RPMI7951 (cell line): ENCODE measurements at places on chromosomes 3 and 15. TPM values are rescaled to one million over a fixed set of nuclear protein-coding genes. Genes with fewer than 3 reads are reported as not detected.

PLIN1 gene
- 0.20 TPM in 1 of 2 replicates, not detected in the other for total RNA-seq

HTR3E gene
- total RNA-seq: not detected in 2 replicates

DNA sequence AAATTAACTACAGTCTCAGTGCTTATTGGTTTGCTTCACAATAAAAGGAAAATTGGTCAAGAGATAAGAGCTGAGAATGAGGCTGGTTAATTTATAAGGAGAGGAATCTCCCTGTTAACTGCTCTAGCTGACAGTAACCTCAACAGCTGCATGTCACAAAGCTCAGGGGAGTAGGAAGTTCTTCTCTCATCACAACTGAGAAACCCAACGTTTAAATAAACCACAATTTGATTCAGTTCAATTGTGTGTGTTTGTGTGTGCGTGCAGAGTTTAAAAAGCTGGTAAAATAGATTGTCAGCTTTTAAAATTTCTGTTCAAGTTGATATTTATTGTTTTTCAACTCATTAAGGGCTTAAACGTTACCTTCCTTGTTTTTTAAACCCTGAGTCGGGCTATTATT lies 3.5 kb upstream of the TGFBR2 start:
- DNase-seq: no peak

DNA sequence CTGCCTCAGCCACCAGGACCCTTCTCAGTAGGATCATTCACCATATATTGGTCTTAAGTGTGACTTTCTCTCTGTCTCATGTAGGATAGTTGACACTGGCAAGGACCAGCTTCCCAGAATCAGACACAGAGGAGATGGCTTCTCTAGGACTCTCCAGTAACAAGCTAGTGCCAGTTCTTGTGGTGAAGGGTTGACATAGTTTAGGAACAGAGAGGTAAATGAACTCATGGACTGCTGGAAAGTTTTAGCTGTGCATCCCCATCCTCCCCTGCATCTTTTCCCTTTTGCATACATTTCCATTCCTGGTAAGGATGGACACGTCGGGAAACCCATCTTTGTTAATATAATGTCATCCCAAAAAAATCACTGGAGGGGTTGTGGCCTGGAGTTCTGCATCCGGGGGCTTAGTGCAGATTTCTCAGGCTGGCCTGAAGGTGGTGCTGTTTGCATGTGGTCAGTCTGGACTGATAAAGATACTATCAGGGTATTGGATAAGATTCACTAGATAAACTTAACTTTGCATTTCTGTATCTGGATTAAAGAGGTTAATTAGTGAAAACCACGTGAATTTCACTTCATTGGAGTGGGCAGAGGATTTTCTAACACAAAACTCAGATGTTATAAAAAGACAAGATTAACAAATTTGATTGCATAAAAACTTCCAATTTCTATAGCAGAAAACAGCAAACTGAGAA lies 110.8 kb downstream of the TBC1D2B start:
- DNase-seq: peak; percentile 65

- no peak for DNase-seq
These were observed 16.3 kb downstream of the GXYLT2 start for GRCh38 chr3:72904163-72904562.

DNA sequence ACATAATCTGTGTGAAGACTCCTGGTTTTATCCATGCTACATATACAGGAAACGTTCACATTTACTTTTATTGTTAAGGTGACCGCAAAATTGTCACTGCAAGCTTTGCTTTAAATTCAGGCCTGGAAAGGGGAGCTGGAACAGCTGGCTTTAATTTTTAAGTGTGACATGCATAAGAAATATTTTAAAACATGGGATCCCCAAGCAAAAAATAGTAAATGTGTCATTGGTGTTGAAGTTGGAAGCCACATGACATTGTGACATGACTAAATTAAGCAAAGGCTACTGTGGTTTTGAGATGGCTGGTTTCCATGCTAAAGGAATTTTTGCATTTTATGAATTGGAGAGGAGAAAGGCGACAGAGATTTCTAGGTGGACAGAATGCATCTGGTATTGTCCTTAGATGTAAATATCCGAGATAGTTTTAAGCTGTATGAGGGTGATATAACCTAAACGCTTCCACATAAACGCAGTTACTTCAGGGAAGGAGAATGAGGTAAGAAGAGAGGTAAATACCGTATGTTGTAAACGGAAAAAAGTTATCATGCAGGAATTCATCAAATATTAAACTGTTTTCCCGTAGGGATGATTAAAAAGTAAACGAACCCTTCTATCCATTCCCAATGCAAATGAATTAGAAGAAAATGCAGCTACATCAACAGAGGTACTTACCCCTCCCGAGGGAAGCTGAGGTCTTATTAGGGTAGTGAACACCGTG lies 927 bp upstream of the FYTTD1 start:
- DNase-seq: peak; percentile 59

GRCh38 chr3:169841171-169841570 lies 28.5 kb upstream of the LRRC34 start:
- no peak for DNase-seq

DNA sequence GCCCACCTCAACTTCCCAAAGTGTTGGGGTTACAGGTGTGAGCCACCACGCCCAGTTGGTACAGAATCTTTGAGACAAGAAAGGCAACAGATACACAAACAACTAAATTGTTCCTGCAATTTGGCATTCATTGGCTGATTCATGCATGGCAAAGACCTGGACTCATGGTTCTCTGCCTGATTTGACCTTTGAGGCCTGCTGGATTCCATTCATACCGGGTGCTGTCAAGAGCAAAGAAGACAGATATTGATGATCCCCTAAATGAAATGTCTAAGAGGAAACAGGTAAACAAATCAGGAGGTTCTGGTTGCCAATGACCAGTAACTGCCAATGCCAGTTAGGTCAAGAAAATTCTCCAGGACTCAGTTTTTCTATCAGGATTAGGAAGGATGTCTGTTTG lies 43.9 kb upstream of the RAD18 start:
- no peak for DNase-seq

GRCh38 chr15:25989327-25989726 lies 126.2 kb upstream of the ATP10A start:
- no peak for DNase-seq

DNA sequence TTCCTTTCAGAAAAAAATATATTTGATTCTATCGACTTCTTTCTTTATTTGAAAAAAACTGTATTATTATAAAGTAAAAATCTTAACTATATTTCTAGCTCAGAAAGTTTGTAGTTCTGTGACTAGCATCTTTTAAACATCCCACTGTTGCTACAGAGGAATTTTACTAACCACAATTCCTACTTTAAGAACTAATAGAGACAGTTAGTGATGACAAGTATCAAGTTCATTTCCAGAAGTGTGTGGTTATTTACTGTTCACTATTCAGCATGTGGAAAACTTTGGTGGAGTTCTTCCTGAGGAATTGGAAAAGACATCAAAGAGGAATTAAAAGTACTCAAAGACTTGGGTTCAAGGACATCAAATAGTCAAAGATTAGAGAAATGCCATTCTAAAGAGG lies 524.1 kb upstream of the CBLB start:
- DNase-seq: no peak

DNA sequence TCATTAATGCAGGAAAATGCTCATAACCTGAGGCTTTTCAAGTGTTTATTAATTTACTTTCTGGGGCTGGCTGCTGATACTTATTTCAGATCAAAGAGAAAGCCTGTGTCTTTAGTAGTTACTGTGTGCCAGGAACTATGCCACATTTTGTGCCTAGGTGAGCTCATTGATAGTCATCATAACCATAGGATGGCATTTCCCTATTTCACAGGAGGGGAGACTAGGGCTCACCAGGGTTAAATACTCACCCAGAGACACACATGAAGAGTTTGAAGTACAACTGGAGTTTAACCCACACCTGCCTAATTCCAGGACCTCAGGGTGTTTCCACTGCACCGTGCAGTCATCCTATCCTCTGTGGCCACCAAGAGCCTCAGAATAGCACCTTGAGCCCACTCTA lies 264.4 kb upstream of the NR2E3 start:
- DNase-seq: no peak

DNA sequence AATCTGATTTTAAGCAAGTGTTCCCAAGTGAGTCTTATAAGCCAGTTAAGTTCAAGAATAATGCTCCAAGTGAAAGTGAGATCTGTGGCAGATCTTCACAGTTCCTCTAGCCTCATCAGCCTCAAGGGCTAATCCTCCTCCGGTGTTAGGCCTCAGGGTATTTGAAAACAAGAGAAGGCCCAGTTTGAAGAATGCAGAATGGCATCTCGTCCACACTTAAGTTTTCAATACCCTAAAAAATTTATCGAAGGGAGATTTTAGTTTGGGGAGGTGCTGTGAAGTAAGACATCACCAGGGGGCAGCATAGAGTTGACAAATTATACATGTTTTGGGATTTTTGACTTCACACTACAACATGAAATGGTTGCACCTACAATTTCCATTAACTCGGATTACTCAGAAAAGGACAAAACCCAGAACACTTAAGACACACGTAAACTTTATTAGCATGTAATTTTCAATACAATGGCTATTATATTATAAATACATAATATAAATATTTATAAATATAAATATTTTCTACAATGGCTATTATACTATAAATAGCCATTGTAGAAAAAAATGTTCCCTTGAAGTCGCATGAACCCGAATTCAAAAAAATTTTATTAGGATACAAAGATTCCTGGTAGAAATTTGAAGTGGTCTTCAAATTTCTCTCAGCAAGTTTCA lies 2.3 kb upstream of the TMEM266 start:
- peak; percentile 36 for DNase-seq

DNA sequence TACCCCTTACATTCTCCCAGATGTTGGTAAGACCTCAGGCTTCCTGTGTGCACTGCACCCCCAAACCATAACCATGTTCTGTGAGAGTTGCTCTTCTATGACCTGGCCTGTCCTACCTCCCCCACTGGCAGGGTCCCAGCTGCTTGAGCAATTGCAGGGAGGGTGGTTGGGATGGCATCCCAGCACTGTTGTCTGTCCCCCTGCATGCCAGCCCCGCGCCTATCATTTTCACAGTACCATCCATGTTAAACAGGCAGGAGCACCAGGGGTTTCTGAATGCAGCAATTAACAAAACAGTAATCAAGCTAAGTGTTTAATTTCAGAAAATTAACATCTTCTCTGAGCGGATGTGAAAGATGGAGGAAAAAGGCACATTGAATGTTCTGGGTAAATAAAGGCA lies 345.5 kb downstream of the EPHB1 start:
- no peak for DNase-seq
